ENCODE measurements at places on chromosomes 6 and 20.

- DNase-seq: peak; percentile 79
Observed at GRCh38 chr20:63215101-63216040, 560 bp downstream of the YTHDF1 start.

GRCh38 chr20:58131551-58132142, 96.8 kb downstream of the ANKRD60 start:
- DNase-seq: no peak

GRCh38 chr20:2169456-2170088, 67.9 kb downstream of the STK35 start:
- no peak for DNase-seq

- DNase-seq: no peak
Observed at GRCh38 chr6:161835500-161836215, 561.8 kb upstream of the AGPAT4 start.

- DNase-seq: no peak
Observed at GRCh38 chr6:159978291-159979135, 9.6 kb downstream of the IGF2R start.

DNA sequence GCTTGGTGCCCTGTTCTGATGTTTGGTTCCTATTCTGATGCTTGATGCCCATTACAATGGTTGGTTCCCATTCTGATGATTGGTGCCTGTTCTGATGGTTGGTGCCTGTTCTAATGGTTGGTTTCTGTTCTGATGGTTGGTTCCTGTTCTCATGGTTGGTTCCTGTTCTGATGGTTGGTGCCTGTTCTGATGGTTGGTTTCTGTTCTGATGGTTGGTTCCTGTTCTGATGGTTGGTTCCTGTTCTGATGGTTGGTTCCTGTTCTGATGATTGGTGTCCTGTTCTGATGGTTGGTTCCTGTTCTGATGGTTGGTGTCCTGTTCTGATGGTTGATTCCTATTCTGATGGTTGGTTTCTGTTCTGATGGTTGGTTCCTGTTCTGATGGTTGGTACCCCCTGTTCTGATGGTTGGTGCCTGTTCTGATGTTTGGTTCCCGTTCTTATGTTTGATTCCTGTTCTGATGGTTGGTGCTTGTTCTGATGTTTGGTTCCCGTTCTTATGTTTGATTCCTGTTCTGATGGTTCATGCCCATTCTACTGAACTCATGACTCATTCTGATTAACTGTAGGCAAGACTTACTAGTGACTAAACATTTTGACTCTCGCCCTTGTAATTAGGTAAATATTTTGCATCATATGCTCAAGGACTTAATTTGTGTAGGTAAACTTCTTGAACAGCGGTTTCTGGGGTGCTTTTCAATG, 146.2 kb downstream of the DLL1 start:
- DNase-seq: no peak

DNA sequence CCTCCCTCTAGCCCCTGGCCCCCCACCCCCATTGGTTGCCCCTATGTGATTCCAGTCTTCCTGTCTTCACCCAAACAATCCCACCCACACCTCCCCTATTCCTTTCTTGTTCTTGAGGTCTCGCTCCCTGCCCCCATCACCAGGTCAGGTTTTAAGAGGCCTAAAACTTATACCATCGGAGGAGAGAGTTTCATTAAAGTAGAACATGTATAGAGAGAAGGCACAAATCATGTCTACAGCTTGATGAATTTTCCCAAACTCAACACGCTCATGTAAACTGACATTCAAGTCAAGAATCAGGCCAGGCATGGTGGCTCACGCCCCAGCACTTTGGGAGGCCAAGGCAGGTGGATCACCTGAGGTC, 44.5 kb downstream of the TGM2 start:
- no peak for DNase-seq

DNA sequence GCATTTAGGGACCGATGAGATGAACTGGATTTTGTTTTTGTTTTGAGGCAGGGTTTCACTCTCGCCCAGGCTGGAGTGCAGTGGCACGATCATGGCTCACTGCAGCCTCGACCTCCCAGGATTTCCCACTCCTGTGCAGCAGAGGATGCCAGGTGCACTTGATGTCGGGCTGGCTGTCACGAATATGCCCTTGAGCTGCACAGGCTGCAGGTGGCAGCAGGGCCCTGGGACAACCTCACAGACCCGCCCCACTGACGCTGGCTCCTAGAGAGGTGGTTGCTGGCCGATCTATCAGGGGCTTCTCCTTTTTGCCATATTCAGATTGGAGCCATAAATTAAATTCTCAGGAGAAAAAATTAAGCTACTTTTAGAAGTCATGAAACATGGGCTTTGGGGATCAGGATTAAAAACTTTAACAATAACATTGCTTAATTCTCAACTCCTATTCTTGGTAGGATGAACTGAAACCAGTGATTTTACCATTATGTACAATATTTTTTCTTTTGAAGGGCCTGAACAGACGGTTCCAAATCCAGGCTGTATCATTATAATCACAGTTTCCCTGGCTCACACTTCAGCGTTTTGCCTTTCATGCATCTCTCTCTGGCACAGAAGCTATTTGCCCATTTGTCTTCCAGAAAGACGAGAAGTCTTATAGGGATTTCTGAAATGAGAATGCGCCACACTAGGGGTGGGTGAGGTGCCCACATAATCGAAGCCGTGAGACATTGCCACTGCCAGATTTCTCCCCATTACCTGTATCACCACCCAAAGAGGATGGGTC, 32.4 kb downstream of the NQO2 start:
- DNase-seq: peak; percentile 48

GRCh38 chr6:67854098-67854497, 781.0 kb upstream of the ADGRB3 start:
- DNase-seq: no peak

DNA sequence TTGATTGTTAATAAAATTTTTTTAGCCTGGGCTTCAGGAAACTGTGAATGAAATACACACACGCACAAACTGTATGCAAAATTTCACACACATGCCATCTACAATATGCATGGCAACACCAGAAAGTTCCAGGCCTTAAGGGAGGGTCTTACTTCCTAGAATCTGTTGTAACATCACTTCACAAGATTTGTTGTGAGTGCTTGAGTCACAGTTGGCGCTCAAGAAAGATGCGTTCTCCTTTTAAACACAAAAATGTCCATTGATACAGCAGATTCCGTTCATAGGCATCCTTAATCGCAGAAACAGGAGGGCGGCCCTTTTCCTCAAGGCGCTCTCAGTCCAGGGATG, 485 bp upstream of the RTF2 start:
- no peak for DNase-seq

DNA sequence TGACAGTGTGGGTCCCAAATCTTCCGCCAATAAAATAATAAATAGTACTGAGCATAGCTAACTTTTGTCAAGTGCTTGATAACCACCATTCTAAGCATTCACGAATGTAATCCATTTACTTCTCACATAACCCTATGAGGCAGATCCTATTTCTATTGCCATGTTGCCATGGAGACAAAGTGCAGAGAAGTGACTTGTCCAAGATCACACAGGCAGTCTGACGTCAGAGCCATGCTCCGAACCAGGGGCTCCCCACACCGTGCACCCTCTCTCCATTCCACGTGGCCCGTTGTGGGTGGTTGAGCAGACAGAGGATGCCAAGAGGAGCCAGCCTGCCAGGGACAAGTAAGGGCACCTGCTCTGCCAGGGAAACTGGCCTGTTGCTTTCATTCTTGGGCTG, 38.9 kb downstream of the CDH22 start:
- no peak for DNase-seq

DNA sequence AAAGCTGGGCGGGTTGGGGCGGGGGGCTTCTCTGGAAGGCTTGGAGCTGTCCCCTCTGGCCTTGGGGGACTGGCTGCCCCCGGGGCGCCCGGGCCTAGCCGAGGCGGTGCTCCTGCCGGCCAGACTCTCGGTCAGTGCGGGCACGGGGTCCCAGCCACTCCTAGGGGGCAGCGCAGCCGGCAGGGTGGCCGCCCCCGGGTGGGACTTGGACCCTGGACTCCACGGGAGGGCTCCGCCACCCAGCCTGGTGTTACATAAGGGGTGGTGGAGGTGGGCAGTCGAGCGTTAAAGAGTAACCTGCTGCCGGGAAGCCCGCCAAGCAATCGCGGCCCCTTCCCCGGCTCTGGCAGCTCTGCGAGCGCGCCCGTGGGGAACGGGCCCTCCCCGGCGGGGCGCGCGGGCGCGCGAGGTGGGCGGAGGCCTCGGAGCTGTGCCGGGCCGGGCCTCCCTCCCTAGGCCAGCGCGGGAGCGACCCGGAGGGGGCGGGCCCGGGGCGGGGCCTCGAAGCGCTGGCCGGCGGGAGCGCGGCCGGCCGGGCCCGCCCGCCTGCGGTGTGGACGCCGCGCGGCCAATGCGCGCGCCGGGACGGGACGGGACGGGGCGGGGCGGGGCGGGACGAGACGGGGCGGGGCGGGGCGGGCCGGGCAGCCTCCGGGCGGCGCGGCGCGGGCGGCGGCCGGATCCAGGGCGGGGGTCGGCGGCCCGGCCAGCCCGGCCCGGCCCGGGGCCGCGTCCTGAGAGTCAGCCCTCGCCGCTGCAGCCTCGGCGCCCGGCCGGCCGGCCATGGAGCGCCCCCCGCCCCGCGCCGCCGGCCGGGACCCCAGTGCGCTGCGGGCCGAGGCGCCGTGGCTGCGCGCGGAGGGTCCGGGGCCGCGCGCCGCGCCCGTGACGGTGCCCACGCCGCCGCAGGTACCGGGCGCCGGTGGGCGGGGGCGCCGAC, at the start of gene SLC2A4RG:
TSS of gene SLC2A4RG (plus strand) at position 647 of the 940 bp plus-strand sequence. CDS start at position 784, 137 bp downstream.
- peak; percentile 93 for DNase-seq

GRCh38 chr6:15521582-15521981, 141.2 kb downstream of the DTNBP1 start:
- DNase-seq: no peak

GRCh38 chr6:52670502-52671409, at the start of gene TMEM14A:
TMEM14A (plus strand) TSS chr6:52671113; CDS start chr6:52677103, 5,990 bp downstream.
- DNase-seq: peak; percentile 94

GRCh38 chr6:163841326-163841725, 426.8 kb downstream of the QKI start:
- no peak for DNase-seq

GRCh38 chr6:32936239-32937152, 4.3 kb downstream of the HLA-DMB start:
- DNase-seq: no peak

GRCh38 chr6:102204351-102204750, 810.8 kb downstream of the GRIK2 start:
- DNase-seq: peak; percentile 60

DNA sequence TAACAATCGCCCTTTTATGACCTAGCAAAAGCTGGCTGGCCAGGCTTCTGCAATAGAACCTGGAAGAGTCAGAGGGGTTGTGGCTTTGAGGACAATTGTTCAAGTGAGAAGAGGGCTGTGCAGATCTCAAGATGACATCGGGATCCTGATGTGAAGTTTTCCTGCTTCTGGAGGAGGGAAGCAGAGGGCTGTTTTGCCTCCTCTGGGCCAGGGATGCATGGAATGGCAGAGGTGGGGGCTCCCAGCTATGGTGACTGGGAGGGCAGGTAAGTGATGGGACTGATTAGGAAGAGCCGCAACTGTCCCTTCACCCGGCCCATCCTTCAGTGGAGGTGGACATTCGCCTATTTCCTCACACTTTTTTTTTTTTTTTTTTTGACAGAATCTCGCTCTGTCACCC, 43.4 kb upstream of the BLCAP start:
- DNase-seq: no peak

DNA sequence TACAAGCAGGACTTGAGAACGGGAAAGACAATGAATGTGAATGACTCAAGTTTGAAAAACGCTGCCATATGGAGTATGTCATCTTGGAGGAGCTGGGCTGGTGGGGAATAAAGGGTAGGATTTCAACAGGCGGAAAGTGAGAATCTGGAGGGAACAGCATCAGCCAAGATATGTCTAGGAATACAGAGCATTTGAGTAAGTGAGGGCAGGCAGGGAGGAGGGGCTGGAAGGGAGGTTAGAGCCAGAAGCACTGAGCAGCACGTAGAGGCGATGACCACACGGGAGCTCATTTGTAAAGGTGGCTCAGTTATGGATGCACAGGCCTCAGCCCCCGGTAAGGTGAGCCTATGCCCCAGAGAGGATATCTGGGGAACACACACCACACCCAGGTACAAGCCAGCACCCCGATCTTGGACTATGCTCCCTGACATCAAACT, 115.1 kb downstream of the ZMYND8 start:
- no peak for DNase-seq

- DNase-seq: no peak
Observed at GRCh38 chr6:144189351-144189750, 39.0 kb downstream of the STX11 start.

DNA sequence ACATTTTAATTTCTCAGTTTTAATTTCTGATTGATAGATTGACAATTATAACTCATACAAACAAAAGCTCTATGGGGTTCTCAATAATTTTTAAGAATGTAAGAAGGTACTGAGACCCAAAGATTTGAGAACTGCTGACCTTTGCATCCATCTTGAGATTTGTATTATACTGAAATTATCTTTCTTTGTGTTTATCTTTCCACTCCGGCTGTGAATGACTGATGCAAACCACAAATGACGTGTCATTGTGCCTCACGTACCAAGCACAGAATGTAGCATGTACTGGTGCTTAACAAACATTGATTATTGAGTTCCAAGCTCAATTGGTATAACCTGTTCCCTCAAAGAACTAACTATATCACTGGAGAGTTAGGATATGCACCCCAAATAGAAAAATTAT, 152.1 kb upstream of the SMLR1 start:
- DNase-seq: no peak

DNA sequence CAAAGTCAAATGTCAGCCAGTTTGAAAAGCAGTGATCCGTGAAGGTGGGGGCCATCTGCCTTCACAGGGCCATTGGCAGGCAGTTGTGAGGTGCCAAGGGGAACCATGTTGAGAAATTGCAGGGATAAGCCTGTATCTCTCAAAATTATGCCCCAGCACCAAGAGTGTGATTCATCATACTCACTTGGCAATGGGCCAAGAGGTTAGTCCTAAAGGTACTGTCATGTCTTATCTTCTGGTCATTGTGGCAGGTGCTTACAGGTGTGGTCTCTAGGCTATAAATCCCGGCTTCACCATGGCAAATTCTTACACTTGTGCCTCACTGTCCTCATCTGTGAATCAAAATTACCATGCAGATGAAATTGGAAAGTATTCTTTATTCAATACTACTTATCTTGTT, 150.7 kb upstream of the LAMP5 start:
- DNase-seq: no peak

DNA sequence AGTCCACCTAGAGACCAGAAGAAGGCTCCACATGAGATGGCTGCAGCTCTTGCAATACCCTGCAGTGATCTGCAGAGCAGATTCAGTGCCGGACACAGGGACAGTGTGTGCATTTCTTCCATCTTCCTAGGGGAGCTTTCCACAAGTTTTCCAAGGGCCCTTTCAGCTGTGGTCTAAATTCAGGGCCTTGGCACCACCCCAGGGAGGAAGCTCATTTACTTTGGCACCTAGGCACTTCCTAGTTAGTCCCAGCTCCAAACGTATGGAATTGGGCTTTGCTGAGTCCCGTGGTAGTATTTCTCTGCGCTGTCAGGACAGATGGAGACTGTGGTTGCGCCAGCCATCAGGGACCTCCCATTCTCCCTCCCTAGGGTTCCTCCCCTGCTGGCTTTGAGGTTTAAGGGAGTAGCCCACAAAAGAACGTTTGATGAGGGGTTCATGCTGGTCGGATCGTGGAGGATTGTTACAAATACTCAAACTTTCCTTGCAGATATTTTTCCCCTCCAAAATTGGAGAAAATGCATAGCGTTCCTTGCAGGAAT, 182.3 kb upstream of the UST start:
- no peak for DNase-seq

GRCh38 chr6:23655525-23655924, 470.5 kb upstream of the NRSN1 start:
- DNase-seq: no peak

- no peak for DNase-seq
Observed at GRCh38 chr6:39822846-39823815, 31.0 kb downstream of the DAAM2 start.
